Smooth muscle cell of the coronary artery (primary cell): ENCODE measurements at places on chromosomes 7 and 10. TPM values are rescaled to one million over a fixed set of nuclear protein-coding genes. Genes with fewer than 3 reads are reported as not detected.

AFAP1L2 gene
- total RNA-seq, result 0.08 and 0.47 TPM in 2 replicates

TSPAN12 gene
- 2.0 and 3.5 TPM in 2 replicates for total RNA-seq

PCLO gene
- under 0.01 TPM in 1 of 2 replicates, not detected in the other for total RNA-seq

ATOH7 gene
- total RNA-seq, result not detected in 2 replicates

FGL2 gene
- total RNA-seq, result 2.6 and 9.8 TPM in 2 replicates

PPP1R3C gene
- total RNA-seq, result 33.9 and 36.7 TPM in 2 replicates

RAB19 gene
- total RNA-seq, result not detected in 2 replicates

SH2B2 gene
- total RNA-seq, result 0.70 and 0.75 TPM in 2 replicates

ZNF138 gene
- total RNA-seq, result 1.2 and 3.2 TPM in 2 replicates

PAX4 gene
- total RNA-seq, result not detected in 2 replicates

UFSP1 gene
- total RNA-seq, result 1.2 and 5.7 TPM in 2 replicates

MMD2 gene
- total RNA-seq, result not detected in 2 replicates

NCOA4 gene
- 109 and 149 TPM in 2 replicates for total RNA-seq

FFAR4 gene
- not detected in 2 replicates for total RNA-seq

MGAM2 gene
- not detected in 2 replicates for total RNA-seq

AMPH gene
- 0.23 and 3.9 TPM in 2 replicates for total RNA-seq

HOXA6 gene
- total RNA-seq, result not detected in 2 replicates

EPDR1 gene
- 28.0 and 76.3 TPM in 2 replicates for total RNA-seq

CREM gene
- 21.6 and 24.5 TPM in 2 replicates for total RNA-seq

SNCG gene
- 48.3 and 77.0 TPM in 2 replicates for total RNA-seq
